ENCODE measurements at places on chromosomes 16 and 17.

DNA sequence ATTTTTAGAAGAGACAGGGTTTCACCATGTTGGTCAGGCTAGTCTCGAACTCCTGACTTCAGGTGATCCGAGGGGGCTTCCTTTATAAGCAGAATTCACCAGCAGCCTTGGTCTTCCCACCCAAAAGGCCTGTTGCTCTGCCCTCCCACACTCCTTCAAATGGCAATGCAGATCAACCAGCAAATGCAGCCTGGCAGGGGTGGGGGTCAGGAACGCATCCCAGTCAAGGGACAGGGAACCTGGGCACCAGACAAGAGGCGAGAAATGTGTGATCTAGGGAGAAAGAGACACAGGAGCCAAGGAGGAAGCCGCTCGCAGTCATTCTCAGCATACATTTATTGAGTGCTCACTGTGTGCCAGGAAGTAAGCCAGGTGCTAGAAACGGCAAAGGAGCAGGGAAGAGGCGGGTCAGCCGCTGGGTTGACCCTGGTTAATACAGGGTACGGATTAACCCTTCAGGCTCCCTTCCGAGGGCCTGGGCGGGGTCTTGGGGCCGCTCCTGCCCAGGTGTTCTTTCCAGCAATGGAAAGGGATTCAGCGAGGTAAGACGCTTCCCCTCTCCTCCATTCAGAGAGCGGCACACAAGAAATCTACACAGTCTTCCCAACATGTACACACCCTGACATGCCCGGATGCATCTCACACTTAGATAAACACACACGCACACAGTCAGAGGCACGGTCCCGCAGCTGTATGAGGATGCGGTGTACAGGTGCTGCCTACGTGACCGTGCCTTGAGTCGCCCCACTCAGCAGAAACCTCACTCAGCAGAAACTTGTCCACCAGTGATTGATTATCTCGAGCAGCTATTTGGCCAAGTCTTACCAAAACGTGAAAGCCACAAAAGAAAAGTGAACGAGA, 6.6 kb upstream of the PITPNA start:
- DNase-seq: no peak

- no peak for DNase-seq
Measured at GRCh38 chr16:65745201-65745708, 621.2 kb upstream of the CDH5 start.

- no peak for DNase-seq
Measured at GRCh38 chr16:68644296-68644695, 814 bp upstream of the CDH3 start.

DNA sequence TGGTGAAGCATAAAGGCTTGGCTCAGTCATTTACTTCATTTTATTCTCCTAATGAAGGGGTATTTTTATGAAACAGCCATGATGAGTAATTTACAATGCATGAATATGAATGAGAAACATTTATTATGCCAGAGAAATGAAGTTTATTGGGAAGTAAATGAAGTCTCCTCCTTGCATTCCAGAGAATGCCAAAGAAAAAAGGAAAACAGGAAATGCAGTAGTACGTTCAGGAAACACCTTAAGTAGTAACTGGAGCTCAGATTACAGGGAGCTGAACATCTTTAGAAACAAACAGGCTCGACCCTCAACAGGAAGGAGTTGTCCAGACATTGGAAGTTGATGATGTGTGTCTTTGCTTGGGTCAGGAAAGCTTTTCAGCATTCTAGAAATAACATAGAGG, 4.6 kb downstream of the KRT34 start:
- DNase-seq: no peak

DNA sequence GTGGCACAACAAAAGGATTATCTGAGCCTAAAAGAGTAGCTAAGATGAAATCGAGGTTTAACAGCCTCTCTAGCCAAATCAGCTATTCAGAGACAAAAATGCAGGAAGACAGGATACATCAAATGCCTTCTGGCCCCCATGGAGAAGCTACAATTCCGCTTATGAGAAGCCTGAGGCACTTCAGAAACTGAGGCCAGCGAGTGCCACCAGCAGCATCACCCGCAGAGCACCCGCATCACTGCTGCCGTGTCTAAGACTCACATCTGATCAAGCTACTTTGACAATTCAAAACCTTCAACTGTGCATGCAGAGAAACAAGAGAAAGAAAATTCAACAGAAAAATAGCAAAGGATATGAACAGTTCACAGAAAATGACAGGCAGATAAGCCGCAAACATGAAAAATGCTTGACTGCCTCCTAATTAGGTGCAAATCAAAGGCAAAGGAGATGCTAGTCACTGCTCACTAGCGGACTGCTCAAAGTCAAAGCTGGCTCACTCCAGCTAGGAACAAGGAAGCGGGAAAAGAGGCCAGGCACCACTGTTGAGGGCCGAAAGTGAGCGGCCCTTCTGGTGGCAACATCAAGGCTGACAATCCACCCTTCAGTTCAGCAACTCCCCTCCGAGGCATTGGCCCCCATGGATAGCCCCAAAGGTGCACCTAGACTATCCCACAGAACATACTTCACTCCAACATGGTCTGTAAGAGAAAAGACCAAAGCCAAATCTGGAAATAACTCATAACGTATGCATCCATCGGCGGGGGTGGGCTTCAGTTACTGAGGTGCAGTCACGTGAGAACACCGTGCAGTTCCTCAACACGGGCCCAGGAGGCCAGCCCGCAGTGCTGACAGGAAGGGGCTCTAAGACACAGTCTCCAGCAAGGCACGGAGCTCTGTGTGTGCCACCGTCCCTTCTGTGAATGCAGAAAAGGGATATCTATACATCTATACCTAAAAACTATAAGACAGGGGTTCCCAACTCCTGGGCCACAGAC, 12.0 kb downstream of the MTHFSD start:
- DNase-seq: no peak

DNA sequence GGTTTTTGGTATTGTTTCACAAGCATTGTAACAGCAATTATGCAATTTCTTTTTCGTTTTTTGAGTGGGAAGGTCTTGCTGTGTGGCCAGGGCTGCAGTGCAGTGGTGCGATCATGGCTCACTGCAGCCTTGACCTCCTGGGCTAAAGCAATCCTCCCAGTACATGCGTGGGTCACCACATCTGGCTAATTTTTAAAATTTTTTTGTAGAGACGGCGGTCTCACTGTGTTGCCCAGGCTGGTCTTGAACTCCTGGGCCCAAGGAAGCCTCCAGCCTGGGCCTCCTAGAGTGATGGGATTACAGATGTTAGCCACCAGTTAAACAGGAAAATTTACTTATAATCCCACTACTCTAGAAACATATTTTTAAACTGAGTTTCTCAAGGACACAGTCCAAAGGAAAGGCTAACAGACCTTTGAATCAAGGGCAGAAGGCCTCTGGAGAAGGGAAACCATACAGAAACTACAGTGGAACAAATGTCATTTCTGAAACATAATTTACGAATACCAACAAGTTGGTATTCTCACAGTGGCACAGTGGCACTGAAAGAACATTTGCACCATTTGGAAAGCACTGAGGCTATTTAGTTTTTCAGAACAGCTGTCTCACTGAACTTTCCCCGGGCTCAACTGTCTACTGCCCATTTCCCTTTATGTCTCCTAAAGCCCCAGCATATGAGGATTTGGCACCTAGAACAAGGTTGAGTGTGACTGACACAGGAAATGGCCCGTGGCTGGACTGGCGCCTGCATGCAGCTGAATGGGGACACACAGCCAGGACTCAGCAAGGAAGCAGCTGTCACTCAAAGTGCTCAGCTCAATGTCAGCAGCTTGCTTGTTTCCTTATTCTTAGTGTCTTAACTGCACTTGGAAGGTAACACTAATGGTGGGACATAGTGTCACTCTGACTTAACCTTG, 2.8 kb upstream of the PRKAR1A start:
- DNase-seq: peak; percentile 77

DNA sequence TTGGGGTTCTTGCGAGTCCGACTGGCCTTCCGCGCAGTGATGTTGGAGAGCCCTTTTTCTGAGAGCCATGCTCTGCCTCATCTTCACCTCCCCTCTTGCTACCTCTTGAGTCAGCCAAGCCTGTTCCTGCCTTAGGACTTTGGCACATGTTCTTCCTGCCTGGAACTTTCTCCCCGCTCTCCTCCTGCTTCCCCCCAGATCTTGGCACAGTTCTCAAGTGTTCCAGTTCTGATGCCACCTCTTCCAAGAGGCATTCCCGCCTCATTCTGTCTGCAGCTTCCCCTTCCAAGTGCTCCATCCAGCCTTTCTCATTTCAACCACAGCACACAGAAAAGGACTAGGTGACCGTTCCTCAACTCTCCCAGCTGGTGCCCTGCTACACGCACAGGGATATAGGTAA, 7.7 kb downstream of the AKAP1 start:
- DNase-seq: no peak

DNA sequence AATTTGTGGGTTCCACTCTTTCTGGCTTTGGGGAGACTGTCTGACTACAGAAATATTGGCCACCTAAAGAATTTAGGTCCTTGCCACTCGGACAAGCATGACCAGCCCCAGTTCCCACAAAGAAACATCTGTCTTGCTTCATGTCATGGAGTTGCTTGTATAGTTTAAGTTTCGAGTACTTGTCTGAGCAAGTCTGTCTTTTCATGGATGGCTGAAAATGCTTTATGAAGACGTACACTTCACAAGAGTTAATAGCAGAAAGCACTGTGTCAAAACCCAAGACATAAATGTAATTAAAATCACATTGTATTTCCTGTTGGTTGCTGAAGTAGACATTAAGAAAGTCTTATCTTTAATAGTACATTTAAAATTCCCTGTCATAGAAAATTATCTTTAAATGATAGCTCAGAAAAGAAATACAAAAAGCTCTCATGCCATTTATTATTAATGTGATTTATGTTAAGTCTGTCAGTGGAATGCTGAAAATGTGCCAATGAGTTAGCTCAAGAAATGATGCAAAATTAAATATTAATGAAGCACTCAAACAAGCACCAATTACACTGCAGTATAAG, 29.8 kb upstream of the XYLT2 start:
- DNase-seq: no peak

GRCh38 chr16:85525420-85526184, 87.5 kb upstream of the GSE1 start:
- DNase-seq: no peak

- DNase-seq: no peak
Measured at GRCh38 chr17:81328489-81328888, 33.4 kb upstream of the SLC38A10 start.

DNA sequence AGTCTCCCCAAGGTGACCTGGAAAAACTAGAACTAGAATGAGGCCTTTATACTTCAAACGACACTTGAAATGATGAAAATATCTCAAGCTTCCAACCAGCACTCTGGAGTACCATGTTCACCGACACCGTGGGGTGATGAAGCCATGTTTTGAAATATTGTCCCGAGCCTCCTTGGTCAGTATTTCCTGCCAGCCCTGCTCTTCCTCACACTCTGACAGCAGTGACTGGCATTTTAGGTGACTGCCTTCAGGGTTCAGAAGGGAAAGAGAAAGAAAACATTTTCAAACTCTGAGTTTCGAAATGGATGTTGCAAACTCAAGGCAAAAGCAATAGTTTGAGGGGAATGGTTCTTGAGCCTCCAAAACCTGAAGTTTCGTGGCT, 39.3 kb upstream of the IRX6 start:
- no peak for DNase-seq

- DNase-seq: no peak
Measured at GRCh38 chr16:80283466-80284392, 257.1 kb upstream of the DYNLRB2 start.

DNA sequence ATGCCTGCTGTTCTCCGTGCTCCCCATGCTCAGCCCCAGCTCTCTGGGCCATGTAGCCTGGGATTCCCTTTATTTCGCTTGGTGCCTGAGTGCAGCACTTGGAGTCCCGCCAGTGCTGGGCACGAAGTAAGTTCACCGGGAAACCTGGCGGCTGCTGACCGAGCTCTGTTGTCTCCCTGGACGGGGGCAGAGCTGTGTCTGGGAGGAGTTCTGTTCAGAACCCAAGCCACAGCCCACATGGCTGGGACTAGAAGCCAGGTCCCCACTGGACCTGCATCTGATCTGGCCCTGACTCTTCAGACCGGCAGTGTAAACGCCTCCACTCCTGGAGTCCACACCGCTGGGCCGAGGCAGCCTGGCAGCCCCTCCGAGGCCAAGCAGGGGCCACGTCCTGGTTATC, 37.5 kb upstream of the CIBAR2 start:
- DNase-seq: no peak

- no peak for DNase-seq
Measured at GRCh38 chr16:28602529-28602928, 5.7 kb upstream of the SULT1A2 start.

GRCh38 chr17:43062984-43063638, 38.1 kb downstream of the RND2 start:
- no peak for DNase-seq

- no peak for DNase-seq
Measured at GRCh38 chr17:31321481-31321880, at the start of gene EVI2A. Gene EVI2A (minus strand): TSS chr17:31321622. CDS start chr17:31319013, 2,609 bp downstream.

- no peak for DNase-seq
Measured at GRCh38 chr17:77869665-77870132, 88.8 kb upstream of the TNRC6C start.

- no peak for DNase-seq
Measured at GRCh38 chr16:85392756-85393673, 220.1 kb upstream of the GSE1 start.

GRCh38 chr17:56934280-56934679, 20.4 kb upstream of the TRIM25 start:
- no peak for DNase-seq

DNA sequence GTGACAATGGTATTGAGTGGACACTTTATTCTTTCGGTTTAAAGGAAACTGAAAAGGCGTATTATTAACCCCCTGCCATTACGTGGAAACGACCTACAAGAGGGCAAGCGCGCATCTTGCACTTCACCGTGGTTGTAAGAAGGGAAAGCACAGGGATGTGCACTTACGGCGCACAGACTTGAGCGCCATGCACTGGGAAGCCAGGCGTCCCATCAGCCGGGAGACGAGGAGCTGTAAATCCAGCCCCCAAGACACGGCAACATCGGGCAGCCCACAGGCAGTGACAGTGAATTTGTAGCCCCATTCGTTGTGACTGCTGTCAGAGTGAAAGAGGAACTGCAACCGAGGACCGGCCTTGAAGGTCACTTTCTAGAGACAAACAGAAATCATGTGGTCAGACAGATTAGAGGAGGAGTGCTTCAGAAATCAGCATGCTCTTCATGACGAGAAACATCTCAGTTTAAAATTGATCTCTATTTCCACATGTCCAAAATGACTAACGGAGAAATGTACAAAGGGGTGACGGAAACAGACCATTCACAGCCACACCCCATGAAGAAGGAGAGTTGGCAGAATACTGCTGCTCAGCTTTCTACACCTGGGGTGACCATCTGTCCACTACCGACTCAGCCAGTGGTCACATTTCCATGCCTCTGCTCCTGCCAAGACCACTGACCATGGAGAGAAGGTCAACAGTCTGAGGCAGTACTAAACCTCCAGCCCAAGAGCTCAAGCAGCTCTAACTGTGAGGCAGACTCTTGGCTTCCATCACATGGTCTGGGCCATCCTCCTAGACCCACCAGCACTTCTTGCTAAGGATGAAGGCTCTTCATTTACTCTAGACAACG, 68.6 kb downstream of the ZZEF1 start:
- DNase-seq: no peak

- no peak for DNase-seq
Measured at GRCh38 chr16:17229131-17229530, 241.6 kb downstream of the XYLT1 start.

GRCh38 chr16:57915811-57916488, 55.0 kb downstream of the CNGB1 start:
- no peak for DNase-seq

All from NCI-H2081 (cell line).